ENCODE measurements at places on chromosomes 1 and 21.

DNA sequence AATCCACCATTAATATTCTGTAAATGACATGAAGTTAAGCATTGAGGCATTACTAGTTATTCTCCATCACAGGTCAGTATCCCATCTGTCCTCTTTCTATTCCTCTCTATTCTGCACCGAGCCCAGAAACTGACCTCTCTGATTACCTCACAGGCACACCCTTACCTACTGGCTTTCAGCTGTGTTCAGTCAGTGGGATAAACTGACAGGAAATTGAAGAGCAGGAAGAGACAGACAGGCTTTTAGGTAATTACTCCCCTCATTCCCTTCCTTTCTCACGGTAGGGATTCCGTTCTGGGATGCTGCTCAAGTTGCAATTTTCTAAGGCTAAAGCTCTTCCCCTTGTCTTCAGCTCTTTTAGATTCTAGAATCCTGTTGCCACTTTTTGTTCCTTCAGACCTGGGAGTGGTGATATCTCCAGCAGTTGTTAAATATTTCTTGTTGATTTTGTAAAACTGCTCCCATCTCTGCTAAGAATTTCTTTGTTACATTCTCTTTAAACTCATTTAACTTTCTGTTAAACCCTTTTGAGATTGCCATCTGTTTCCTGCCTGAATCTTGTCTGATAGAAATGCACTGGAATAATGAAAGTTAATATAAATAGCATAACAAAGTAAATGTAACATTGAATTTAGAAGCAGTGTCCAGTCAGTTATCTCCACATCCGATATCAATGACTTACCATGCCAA lies 1063.4 kb downstream of the PLA2G4A start:
- no peaks in the 10 kb centered on the region for H3K27me3 ChIP-seq
- no peak for DNase-seq

GRCh38 chr1:20446796-20447195 lies 39.2 kb downstream of the CAMK2N1 start:
- no peak overlapping the region for H3K4me3 ChIP-seq
- H3K4me1 ChIP-seq: no peaks in the 10 kb centered on the region
- H3K36me3 ChIP-seq: no peaks in the 10 kb centered on the region
- DNase-seq: no peak

- no peak for DNase-seq
- no peak overlapping the region for H3K4me3 ChIP-seq
- no peaks in the 10 kb centered on the region for H3K36me3 ChIP-seq
- H3K4me1 ChIP-seq: no peaks in the 10 kb centered on the region
- no peak overlapping the region for H3K27ac ChIP-seq
Observed at GRCh38 chr1:22893292-22893691, 79.4 kb downstream of the LACTBL1 start.

- no peaks in the 10 kb centered on the region for H3K36me3 ChIP-seq
- DNase-seq: peak; percentile 34
- H3K4me1 ChIP-seq: peaks cover 10% of the 10 kb centered on the region
- peak overlapping the region; percentile 89 for H3K27ac ChIP-seq
- peak overlapping the region; percentile 76 for H3K4me3 ChIP-seq
- no peaks in the 10 kb centered on the region for H3K27me3 ChIP-seq
Observed at GRCh38 chr21:14383596-14384180, 742 bp upstream of the HSPA13 start.

DNA sequence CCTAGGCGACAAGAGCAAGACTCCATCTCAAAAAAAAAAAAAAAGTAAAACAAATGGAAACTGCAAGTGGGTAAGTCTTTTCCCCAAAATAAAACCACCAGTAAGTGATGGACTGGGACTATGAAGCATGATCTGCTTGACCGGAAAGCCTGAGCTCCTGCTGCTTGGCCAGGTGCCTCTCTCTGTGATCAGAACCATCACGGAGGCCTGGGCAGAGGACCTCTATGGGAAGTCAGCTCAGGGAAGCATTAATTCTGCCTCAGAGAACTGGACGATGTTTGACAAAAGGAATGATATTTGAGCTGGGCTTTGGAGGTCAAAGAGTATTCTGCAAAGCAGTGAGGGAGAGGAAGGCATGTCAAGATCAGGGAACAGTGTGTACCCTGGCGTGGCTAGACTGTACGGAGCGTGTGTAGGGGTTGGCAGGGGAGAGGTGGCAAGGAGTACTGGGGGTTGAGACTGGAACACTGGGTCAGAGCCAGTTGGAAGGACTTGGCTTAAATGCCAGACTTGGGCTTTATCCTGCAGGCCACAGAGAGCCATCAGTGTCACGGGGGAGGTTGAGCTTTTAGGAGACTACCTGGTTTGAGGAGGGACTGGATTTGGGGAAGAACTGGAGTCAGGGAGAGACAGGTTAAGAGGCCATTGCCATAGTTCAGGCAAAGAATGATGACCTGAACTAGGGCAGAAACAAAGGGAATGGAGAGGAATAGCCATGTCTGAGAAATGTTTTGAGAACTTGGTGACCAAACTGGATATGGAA lies 16.4 kb downstream of the ATP1A2 start:
- H3K27me3 ChIP-seq: no peaks in the 10 kb centered on the region
- no peak overlapping the region for H3K4me3 ChIP-seq
- peaks cover 25% of the 10 kb centered on the region for H3K4me1 ChIP-seq
- DNase-seq: peak; percentile 78
- H3K27ac ChIP-seq: peak overlapping the region; percentile 86
- H3K36me3 ChIP-seq: no peaks in the 10 kb centered on the region

DNA sequence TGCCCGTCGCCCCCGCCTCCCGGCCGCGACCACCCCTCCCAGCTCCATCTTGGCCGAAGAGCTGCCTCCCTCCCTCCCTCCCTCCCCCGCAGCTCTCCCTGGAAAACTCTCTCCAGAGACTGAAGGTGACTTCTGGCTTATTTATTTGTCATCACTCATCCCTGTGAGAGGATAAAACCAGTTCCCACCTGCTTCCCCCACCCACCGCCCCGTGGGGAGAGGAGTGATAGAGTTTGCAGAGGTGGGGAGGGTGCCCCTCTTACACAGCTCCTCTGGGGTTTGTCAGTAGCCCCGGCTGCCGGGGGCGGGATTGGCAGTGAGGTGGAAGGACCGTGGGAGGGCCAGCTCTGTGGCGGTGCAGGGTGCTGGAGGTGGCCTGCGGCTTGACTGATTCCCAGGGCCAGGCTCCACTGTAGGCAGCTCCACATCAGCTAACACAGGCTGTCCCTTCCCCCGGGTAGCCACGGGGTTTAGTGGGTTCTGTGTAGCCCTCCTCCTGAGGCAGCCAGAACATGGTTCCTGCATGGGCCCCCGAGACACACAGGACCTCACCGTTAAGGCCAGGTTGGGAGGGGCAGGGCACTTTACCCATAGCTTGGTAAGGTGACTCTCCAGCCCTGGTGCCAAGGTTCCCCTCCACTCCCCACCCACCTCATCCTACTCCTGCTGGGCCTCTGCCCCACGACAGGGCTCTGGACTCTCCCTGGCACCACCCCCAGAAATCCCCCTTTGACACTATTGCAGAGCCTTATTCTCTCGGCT lies 62.2 kb downstream of the ELK4 start:
- DNase-seq: no peak
- no peak overlapping the region for H3K27ac ChIP-seq
- peak overlapping the region; percentile 34 for H3K4me3 ChIP-seq
- H3K27me3 ChIP-seq: no peaks in the 10 kb centered on the region
- H3K4me1 ChIP-seq: no peaks in the 10 kb centered on the region

DNA sequence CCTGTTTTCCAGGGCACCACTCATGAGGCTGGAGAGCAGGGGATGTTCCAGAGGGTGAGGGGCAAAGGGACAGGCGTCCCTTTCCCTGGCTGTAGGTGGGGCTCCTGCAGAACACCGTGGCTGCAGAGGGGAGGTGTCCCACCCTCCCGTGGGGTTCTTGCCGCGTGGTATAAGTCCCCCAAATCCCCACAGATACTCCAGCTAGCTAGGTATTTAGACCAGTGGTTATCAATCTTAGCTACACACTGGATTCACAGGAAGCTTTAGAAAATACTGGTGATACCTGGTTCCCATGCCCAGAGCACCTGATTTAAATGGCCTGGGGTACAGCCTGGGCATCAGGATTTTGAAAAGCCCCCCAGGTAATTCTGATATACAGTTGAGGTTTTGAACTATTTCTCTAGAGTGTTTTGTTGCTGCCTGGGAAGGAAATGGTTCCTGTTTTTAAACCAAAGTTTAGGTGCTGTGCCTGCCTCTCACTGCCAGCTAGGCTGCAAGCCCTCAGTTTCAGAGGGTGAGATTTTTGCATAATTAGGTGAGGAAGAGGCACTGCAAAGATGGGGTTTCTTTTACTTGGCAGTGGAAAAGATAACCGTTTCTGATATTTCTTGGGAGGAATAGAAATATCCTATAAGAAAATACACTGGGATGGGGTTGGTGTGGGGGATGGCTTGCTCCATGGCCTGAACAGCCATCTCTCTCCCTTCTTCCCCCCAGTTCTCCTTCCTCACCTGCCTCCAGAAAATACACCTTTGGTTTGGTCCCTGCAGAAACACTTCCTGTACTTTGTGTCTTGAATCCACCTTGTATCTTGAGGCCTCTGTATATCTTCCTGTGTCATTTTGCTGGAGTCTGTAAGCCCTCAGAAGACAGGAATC lies 51.7 kb downstream of the RASSF5 start:
- no peak overlapping the region for H3K4me3 ChIP-seq
- H3K27me3 ChIP-seq: no peaks in the 10 kb centered on the region
- no peaks in the 10 kb centered on the region for H3K36me3 ChIP-seq
- DNase-seq: no peak
- H3K4me1 ChIP-seq: peaks cover 31% of the 10 kb centered on the region

DNA sequence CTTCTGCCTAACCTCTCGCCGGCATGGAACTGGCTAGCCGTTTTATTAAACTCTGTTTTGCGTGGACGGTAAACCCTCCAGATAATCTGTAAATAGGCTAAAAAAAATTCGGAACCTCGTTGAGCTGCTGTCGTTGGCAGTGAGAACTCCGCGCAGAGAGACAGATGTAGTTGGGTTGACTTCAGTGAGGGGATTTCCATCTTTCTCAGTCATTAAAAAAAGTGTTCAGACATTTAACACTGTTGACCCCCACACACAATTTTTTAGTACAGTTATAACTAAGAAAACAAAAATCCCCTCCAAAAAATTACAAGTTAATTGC lies 464 bp downstream of the PARK7 start:
- DNase-seq: no peak
- no peaks in the 10 kb centered on the region for H3K27me3 ChIP-seq
- H3K36me3 ChIP-seq: no peaks in the 10 kb centered on the region
- H3K4me3 ChIP-seq: peak overlapping the region; percentile 81
- H3K27ac ChIP-seq: peak overlapping the region; percentile 81

GRCh38 chr1:11541956-11542355 lies 63.0 kb downstream of the DISP3 start:
- DNase-seq: no peak
- no peaks in the 10 kb centered on the region for H3K36me3 ChIP-seq
- no peaks in the 10 kb centered on the region for H3K27me3 ChIP-seq
- H3K4me3 ChIP-seq: no peak overlapping the region
- no peak overlapping the region for H3K27ac ChIP-seq

- no peak for DNase-seq
- no peaks in the 10 kb centered on the region for H3K4me1 ChIP-seq
- no peak overlapping the region for H3K4me3 ChIP-seq
Observed at GRCh38 chr1:53684741-53685140, 54.2 kb downstream of the GLIS1 start.
